ENCODE measurements at places on chromosomes 12 and 14. TPM values are rescaled to one million over a fixed set of nuclear protein-coding genes. Genes with fewer than 3 reads are reported as not detected.

DNA sequence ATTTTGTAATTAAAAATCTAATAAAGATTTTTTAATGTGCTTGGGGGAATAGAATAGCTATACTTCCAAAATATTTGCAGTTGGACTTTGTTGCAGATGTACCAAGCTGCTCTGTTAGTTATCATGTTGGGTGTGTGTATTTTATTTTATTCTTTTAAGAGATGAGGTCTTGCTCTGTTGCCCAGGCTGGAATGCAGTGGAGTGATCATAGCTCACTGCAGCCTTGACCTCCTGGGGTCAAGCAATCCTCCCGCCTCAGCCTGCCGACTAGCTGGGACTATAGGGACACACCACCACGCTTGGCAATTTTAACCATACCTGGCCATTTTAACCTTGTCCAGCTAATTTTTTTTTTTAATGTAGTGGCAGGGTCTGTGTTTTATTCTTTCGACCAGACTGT lies 54.7 kb upstream of the MAP1LC3B2 start:
- DNase-seq = no peak

GRCh38 chr12:6315704-6316597 lies 5.5 kb downstream of the PLEKHG6 start:
- peak; percentile 46 for DNase-seq

- DNase-seq = no peak
These were observed 71.1 kb upstream of the SAV1 start for GRCh38 chr14:50739186-50739585.

- no peak for DNase-seq
These were observed 46.2 kb downstream of the ANO4 start for GRCh38 chr12:100840748-100841147.

- DNase-seq = no peak
These were observed 29.1 kb downstream of the BBOF1 start for GRCh38 chr14:74048281-74048680.

SLC15A5 gene
- not detected for total RNA-seq

DNA sequence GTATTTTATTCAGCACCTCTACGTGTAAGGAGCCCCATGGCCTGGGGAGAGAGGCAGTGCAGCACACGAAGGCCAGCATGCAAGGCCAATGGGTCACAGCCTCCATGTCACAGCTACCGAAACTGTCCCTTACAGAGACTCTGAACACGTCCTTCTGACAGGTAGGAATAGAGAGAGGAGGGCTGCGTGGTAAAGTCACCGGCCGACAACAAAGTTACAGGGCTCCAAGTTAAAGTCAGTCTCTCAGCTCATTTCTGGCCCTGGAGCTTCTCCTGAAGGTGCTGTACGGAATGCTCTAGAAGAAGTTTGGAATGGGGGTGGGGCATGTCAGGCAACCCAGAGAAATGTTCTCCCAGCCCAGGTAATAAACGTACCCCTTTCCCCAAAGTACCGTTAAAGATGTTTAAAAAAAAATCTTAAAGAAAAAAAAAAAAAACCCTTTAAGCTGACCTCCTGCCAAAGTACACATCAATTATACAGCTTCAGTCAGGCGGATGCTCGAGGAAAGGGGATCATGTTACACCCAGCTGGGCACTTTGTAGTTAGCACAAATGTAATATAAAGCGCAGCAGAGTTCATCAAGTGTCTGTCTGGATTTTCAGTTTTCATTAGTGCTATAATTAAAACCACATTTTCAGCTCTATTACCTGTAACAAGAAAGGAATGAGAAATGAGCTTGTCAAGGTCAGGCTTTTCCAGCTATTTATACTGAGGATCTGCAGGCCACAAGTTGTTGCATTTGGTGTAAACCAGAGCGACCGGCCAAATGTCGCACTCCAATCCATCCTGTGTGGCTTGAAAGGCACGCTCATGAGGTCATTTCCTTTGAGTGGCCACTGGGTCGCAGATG lies 53.3 kb upstream of the CDKN3 start:
- DNase-seq = no peak
